ENCODE measurements at places on chromosomes 11 and 22.

- DNase-seq, result no peak
These were observed 129.7 kb downstream of the ARHGAP42 start for GRCh38 chr11:100816823-100817222.

- no peak for DNase-seq
These were observed 700 bp upstream of the STX3 start for GRCh38 chr11:59754494-59754858.

GRCh38 chr11:118051136-118051610 is 25.7 kb upstream of the TMPRSS4 start:
- no peak for DNase-seq

- DNase-seq, result no peak
These were observed 7.6 kb downstream of the NECTIN1 start for GRCh38 chr11:119721129-119722120.

GRCh38 chr11:34239465-34240149 is 118.2 kb downstream of the ABTB2 start:
- DNase-seq, result no peak

- DNase-seq, result no peak
These were observed 137.0 kb downstream of the ATG16L2 start for GRCh38 chr11:72951193-72951592.

- no peak for DNase-seq
These were observed 78.2 kb downstream of the FAT3 start for GRCh38 chr11:92302770-92303169.

- DNase-seq, result no peak
These were observed 379.8 kb downstream of the BRD1 start for GRCh38 chr22:49447837-49448236.

GRCh38 chr11:18722293-18722637 is 3.7 kb downstream of the IGSF22 start:
- DNase-seq, result no peak

DNA sequence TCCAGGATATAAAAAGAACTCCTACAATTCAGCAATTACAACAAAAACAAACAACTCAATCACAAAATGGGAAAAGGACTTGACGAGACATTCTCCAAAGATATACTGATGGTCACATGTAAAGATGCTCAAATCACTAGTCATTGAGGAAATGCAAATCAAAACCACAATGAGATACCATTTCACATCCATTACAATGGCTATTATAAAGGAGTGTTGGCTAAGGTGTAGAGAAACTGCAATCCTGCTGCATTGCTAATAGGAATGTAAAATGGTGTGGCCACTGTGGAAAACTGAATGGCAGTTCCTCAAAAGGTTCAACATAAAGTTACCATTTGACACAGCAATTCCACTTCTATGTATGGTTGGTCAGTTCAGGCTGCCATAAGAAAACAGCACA is 11.8 kb upstream of the TBCEL start:
- DNase-seq, result no peak

DNA sequence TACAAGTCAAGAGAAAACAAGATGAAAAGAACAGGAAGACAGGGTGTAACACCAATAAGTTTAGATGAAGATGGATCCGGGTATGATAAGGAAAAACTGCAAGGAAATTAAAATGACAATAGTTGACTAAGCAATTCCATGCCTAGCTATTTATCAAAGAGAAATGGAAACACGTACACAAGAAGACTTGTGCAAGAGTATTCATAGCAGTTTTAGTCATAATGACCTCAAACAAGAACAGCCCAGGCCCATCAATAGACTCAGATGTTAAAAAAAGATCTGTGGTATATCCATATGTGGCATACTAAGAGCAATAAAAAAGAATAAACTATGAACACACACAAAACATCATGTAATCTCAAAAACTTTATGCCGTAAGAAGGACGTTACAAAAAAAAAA is 33.2 kb downstream of the SLC5A12 start:
- DNase-seq, result no peak

DNA sequence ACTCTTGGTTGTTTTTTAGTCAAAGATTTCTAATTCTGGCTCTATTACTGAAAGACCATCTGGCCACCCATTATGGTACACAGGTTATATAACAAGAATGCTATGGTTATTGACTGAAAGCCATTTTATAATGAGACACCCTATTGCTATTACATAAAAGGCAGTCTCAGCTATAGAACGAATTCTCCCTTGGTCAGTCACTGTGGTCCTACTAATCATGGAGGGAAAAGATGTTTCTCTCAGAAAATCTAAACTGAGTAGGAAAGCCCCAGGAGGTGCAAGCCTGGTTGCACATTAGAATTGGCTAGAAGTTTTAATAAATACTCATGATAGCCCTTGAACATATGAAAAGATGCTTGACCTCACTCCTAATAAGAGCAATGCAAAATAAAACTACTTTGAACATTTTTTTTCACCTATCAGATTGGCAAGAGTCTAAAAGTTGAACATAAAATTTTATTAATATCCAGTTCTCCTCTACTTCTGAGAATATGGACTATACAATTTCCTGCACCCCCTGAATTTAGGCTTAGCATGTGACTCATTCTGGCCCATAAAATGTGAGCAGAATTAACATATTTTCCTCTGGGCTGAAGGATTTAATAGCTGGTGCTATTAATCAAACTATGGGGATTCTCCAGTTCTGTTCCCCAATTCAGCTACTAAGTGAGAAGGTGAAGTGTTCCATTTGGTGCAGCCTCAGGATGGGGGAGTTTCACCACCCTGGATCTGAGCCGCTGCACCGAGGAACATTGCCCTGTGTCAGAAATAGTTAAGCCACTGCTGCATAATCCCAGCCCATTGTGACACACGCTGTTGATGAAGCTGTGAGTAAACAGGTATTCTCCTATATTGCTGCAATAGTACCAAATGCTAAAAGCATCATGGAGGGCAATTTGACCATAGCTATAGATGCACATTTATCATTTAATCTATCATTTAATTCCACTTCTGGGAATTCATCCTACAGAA is 11.5 kb upstream of the CRKL start:
- DNase-seq, result no peak

DNA sequence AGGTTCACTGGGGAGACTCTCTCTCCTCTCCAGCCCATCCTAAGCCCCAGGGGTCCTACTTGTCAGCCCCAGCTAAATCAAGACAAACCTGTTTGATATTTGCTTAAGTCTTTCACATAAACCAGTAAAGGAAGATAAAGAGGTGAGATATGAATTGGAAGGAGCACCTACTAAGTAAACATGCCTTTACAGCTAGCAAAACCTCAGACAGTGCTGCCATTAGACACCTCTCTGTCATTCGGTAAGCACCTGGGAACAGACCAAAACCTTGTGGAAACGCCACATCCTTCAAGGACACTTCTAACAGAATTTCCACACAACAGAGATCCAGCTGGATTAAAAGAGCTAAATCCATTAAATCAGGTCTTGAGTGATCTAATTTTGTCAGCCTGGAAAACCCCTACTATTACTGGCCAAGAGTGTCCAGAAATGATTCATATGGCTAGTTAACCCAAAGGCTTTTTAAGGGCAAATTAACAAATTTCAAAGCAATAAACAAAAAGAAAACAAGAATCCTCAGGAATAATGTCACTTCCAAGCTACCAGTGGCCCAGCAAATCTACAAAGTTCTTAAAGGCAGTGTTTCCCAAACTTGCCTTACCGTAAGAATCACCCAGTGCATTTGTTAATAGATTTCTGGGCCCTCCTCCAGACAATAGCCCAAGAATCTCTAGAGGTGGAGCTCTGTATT is 2.4 kb downstream of the VPS37C start:
- no peak for DNase-seq

DNA sequence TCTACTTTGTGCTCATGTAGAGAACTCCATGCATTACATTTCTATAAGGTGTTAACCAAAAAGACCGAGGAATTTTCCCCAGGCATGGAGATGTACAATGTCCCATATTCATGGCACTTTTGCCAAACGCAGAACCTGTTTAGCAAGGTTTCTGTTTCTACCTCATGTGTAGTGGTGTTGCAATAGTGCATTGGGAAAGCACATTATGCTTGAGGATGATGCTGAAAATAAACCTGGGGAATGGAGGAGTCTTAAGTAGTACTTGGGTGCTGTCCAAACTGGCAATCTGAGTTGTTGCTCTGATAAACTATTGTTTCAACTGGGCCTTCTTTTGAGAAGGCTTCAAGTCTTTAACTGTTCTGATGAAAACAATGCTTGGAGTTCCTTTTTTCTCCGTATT is 11.5 kb upstream of the MUC15 start:
- DNase-seq, result no peak

DNA sequence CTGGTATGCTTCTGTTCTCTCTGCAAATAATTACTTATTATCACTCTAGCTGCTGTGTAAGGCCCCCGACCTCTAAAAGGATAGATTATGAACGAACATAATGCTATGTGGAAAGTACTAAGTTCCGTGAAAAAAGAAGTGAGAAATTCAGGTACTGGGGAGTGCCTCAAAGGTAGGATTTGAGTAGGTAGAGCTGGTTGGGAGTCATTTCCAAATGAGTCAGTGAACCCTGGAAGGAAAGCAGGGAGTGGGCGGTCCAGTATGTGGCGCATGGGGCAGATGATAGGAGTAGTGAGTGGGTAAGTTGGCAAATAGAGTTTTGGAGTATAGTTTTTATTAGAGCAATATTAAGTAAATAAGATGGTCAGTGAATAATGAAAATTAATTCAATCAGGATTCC is 2.4 kb downstream of the ZC3H12C start:
- DNase-seq, result no peak

DNA sequence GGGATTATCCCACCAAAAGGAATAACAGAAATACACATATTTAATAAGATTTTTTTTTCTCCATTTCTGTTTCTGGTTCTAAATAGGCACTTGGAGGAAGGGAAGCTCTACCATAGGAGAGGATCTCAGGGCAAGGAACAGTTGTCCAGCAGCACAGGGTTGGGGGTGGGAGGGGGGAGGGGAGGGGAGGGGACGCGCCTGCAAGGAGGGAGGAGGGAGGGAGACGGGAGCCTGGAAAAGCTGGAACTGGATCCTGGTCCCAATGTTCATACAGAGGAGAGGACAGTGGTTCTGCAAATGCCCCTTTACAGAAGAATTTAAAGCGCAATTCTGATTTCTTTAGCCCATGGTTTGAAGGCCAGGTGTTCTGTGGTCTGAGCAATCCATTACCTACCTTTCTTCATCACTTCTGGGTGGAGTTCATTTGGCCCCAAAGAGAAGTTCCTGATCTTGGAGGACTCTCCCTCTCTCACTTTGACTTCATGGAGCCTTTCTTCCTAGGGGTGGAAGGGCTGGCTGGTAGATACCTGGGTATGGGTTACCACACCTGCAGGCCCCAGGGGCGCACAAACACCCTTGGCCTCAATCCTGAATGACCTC is 348.9 kb upstream of the NCAM1 start:
- no peak for DNase-seq

- DNase-seq, result no peak
These were observed 2.7 kb downstream of the TENM4 start for GRCh38 chr11:79437981-79438630.

GRCh38 chr22:24240381-24240780 is 4.5 kb downstream of the GGT5 start:
- no peak for DNase-seq

GRCh38 chr22:30238661-30239487 is 7.7 kb downstream of the LIF start:
- DNase-seq, result no peak

DNA sequence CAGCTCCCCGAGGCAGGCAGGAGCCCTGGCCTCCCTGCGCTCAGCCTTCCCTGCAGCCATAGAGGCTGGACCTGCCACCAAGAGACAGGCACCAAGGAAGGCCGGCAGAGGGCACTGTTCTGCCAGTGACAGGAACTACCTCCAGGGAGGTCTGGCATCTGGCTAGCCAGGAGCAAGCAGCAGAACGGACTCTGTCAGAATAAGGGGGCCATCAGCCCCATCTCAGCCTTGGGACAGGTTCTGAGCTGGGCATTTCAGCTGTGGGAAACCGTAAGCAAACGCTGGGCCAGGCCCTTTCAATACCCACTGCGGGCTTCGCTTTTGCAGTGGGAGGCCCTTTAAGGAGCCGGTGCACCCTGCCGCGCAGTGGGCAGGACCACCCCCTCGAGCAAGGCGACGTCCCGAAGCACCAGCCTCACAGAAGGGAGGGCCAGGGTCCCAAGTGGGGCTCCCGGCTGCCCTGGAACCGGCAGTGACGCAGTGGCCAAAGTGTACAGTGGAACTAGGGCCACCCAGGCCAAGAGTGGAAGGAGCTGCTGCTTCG is 18.2 kb downstream of the IFT27 start:
- no peak for DNase-seq

- no peak for DNase-seq
These were observed 328 bp downstream of the CHEK2 start for GRCh38 chr22:28741200-28741784.

- DNase-seq, result no peak
These were observed 35.3 kb upstream of the SC5D start for GRCh38 chr11:121257289-121257688.

GRCh38 chr11:93524173-93524536 is 19.0 kb downstream of the SMCO4 start:
- no peak for DNase-seq

- DNase-seq, result no peak
These were observed 5.8 kb upstream of the SLC43A3 start for GRCh38 chr11:57432714-57433163.

GRCh38 chr22:33321466-33321865 is 263.3 kb upstream of the SYN3 start:
- DNase-seq, result no peak

GRCh38 chr22:48701296-48702030 is 1126.2 kb downstream of the BRD1 start:
- DNase-seq, result no peak

- DNase-seq, result no peak
These were observed 420.6 kb upstream of the CNTN5 start for GRCh38 chr11:98600103-98600502.

- DNase-seq, result no peak
These were observed 8.8 kb downstream of the POU2F3 start for GRCh38 chr11:120248551-120249278.

DNA sequence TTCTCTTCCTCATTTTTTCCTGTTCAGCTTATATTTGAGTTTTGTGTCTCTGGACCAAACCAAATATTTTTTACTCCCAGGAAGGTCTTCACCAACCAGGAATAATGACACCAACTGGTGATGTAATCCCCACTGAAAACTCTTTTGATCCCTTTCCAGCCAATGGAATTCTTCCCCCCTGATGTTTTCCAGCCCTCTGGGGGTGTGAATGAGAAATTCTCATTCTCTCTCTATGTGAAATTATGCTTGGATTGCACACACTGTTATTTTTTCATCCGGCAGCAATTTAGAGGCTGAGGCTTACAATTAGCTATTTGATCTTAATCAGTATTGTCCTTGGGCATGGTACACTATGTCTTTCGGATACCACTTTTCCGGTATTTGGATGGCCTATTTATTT is 39.5 kb upstream of the SLC1A2 start:
- no peak for DNase-seq

GRCh38 chr11:88179971-88180629 is 4.9 kb upstream of the RAB38 start:
- DNase-seq, result no peak

DNA sequence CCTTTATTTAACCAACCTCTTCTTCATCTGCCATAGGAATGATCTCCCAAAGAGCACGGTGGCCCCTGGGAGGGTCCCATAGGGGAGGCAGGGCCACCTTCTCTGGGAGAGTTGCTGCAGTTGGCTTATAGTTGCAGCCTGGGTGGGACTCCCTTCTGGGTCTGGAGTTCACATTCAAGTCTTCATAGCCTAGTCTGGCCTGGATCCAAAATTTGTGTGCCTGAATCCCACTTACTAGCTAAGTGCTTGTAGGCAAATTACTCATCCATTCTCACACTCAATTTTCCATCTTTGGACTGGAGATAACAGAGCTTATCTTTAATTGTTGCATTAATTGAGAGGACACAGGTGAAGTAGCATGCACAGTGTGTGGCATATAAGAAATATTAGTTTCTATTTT is 163.6 kb downstream of the GRIK4 start:
- no peak for DNase-seq

GRCh38 chr11:120937501-120937900 is 86.4 kb upstream of the TBCEL start:
- DNase-seq, result no peak
